CD8-positive, alpha-beta memory T cell (primary cell): ENCODE measurements at places on chromosomes 7 and 10.

- DNase-seq, result no peak
Measured at GRCh38 chr10:4649886-4650508, 176.0 kb upstream of the AKR1E2 start.

- DNase-seq, result no peak
Measured at GRCh38 chr7:67614843-67615242, 618.2 kb downstream of the TYW1 start.

GRCh38 chr7:17234030-17234397 lies 64.4 kb upstream of the AHR start:
- peak; percentile 25 for DNase-seq

DNA sequence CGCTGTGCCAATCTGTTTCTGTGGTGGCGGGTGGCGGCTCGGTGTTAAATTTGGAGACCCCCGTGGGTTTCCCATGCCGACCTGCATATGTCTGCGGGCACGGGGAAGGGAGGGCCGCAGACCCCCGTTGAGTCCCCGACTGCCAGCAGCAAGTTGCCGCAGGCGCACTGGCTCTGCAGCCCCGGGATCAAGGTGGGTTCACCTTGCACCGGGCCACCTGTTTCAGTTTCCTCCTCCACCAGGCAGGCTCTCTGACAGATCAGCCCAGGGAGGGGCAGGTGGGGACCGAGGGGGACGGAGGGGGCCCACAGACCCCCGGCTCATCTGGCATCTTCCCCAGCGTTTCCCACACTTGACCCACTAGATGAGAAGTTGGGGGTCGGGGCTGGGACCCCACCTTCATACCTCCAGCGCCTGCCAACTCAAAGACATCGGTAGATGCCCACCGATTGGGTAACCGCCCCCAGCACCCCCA lies 95.9 kb downstream of the CUX1 start:
- no peak for DNase-seq

- no peak for DNase-seq
Measured at GRCh38 chr7:74372511-74373111, 81.1 kb upstream of the GTF2IRD1 start.

DNA sequence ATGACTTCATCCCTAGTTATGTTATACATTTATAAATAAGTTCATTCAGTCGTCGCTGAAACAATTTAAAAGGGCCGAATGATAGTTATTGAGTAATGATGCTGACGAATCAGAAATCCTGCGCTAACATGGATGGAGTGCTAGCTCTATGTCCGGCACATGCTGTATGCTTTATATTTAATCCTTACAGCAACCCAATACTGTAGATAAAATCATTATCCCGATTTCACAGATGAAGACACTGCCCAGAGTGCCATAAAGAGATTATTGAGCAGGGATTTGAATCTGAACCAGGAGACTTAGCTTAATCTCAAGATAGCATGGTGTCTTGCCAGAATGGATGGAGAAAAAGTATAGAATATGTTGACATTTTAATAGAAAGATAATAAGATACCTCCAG lies 1.1 kb upstream of the ICA1 start:
- DNase-seq, result no peak

- no peak for DNase-seq
Measured at GRCh38 chr7:126608339-126608776, 644.4 kb downstream of the GRM8 start.

- no peak for DNase-seq
Measured at GRCh38 chr10:17795813-17796594, 13.1 kb upstream of the MRC1 start.

- DNase-seq, result no peak
Measured at GRCh38 chr7:27242555-27243339, at the start of gene EVX1. TSS of gene EVX1 (plus strand) at chr7:27242802. CDS start at chr7:27243031, 229 bp downstream.

DNA sequence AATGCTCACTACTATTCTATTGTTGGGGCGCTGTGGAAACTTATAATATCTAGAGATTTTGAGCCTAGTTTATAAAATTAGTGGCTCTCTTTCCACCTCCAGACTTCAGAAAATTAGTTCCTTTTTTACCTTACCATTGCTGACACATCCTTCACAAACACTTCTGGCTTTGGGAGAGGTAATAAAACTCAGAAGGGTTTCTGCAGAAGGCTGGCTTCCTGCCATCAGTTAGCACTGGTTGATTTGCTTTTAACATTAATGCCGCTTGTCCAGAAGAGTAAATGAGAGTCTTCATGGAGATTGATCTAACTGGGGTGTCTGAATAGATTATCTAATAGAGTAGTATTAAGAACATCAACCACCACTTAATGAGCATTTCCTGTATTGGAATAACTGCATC lies 20.3 kb downstream of the ACSM6 start:
- no peak for DNase-seq

- no peak for DNase-seq
Measured at GRCh38 chr7:143279186-143280098, 5.3 kb upstream of the TMEM139 start.

DNA sequence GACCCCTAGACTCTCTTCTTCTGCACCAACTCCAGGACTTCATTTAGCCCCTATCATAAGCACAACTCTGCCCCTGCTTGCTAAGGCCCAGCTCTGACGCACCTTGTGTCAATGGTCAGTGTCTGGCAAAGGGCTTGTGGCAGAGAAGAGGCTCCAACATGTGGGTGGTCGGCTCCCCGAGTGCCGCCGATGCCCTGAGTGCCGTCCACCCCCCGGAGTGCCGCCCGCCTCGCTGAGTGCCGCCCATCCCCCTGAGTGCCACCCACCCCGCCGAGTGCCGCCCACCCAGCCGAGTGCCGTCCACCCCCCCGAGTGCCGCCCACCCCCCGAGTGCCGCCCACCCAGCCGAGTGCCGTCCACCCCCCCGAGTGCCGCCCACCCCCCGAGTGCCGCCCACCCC lies 50.3 kb downstream of the ASB13 start:
- DNase-seq, result no peak

- no peak for DNase-seq
Measured at GRCh38 chr10:11760861-11761260, 18.7 kb downstream of the ECHDC3 start.

DNA sequence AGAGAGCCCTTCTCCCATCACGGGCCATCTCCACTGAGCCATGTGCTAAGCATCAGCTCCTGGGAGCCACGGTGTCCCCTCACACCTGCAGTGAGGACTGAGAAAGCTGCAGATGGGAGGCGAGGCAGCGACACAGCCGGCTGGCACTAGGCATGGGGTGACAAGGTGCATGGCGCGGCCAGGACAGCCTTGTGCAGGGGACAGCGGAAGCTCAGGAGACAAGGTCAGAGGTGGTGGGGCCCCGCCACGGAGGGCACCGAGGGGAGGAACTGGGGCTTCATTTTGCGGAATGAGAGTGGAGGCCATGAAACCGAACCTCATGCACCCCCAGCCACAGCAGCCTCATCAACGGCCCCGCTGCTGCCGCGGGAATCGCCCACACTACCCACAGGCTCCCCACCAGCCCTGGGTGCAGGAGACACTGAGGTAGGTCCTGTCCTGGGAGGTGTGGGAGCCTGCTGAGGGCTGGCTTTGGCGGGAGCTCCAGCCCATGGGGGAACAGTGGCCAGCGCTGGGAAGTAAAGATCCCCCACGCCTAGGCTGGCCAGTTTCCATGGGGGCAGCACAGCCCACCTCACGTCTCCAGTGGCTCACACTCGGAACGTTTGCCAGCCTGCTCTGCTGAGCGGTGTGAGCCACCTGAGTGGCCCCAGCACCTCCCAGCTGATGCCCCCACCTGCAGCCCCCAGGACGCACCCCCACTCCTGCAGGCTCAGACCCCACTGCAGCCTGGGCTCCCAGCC lies 71.2 kb upstream of the INSIG1 start:
- no peak for DNase-seq

- no peak for DNase-seq
Measured at GRCh38 chr7:137003086-137003485, 134.6 kb downstream of the CHRM2 start.

DNA sequence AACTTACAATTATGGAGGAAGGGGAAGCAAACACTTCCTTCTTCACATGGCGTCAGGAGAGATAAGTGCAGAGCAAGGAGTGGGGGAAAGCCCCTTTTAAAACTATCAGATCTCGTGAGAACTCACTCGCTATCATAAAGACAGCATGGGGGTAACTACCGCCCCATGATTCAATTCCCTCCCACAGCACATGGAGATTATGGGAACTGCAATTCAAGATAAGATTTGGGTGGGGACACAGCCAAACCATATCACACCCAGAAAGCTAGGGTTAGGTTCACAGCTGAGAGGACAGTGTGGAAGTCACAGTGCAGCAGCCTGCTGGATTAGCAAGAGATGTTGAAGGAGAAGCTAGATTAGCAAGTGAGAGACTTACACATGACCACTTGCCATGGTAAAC lies 81.6 kb downstream of the CRTAC1 start:
- DNase-seq, result no peak

DNA sequence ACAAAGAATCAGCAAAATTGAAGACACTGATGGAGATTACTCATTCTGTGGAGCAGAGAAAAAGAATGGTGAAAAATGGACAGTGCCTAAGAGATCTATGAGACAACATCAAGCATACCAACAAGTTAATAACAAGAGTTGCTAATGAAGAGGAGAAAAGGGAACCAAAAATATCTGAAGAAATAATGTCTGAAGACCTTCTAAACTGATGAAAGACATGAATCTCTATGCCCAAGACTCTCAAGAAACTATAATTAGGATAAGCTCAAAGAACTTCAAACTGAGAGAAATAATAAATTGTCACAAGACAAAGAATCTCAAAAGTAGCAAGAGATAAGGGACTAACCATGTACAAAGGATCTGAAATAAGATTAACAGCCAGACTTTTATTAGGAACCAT lies 93.4 kb downstream of the ZNF33B start:
- no peak for DNase-seq

DNA sequence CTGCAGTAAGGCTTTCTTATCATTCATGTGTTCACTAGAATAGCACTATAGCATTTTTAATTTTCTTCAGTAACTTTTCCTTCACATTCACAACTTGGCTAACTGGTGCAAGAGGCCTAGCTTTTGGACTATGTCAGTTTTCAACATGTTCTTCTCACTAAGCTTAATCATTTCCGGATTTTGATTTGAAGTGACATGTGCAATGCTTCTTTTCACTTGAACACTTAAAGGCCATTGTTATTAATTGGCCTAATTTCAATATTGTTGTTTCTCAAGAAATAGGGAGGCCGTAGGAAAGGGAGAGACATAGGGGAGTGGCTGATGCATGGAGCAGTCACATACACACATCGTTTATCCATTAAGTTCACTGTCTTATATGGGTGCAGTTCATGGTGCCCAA lies 151.2 kb upstream of the NFE2L3 start:
- DNase-seq, result no peak

- no peak for DNase-seq
Measured at GRCh38 chr7:108604307-108605077, 34.8 kb downstream of the DNAJB9 start.

DNA sequence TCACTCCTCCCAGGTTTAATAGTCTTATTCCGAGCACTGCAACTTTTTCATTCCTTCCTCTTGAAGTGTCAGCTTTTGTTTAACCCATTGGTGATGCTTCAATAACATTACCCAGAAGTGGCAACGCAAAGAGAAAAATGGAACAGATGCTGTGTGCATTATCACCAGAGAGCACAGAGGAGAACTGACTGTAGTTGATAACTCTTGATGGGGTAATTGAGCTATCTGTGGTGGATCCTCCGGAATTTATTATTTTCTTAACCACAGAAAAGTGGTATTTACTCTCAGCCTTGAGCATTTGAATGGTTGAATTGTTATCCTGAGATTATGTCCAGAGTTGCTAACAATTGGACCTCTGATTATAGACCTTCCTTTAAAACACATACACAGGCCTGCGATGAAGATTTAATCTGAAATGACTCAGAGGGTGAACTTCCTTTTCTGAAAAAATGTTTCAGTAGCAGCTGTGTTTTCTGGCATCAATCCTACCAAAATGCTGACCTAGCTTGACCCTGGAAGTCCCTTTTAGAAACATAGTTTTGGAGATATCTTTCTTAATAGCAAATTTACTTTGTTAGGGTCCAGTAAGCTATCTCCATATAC lies 1584.4 kb upstream of the LRRTM3 start:
- no peak for DNase-seq

- DNase-seq, result no peak
Measured at GRCh38 chr7:143280160-143280559, 4.6 kb upstream of the TMEM139 start.

- no peak for DNase-seq
Measured at GRCh38 chr10:46285966-46286620, 704 bp upstream of the ANTXRL start.

- no peak for DNase-seq
Measured at GRCh38 chr10:48701941-48702340, 17.3 kb downstream of the WDFY4 start.

DNA sequence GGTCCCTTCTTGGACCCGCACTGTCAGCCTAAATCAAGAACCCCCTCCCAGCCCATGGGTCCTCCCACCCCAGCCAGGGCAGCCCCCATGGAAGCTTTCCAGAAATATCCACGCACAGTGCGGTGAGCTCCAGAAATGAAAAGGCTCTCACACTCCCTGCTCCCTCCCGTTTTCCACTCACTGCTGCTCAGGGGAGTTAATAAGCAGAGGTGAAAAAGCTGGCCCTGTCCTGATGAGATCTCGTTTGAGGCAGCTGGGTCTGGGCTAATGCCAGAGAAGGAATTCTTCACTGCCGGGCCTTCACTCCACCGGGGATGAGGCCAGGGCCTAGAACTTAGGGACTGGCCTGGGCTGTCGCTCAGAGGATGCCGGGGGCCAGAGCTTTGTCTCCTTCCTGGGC lies 102.2 kb downstream of the ZMIZ1 start:
- no peak for DNase-seq

- no peak for DNase-seq
Measured at GRCh38 chr10:86413046-86413728, 46.6 kb upstream of the GRID1 start.

GRCh38 chr7:2104107-2104710 lies 128.5 kb downstream of the MAD1L1 start:
- DNase-seq, result peak; percentile 78

DNA sequence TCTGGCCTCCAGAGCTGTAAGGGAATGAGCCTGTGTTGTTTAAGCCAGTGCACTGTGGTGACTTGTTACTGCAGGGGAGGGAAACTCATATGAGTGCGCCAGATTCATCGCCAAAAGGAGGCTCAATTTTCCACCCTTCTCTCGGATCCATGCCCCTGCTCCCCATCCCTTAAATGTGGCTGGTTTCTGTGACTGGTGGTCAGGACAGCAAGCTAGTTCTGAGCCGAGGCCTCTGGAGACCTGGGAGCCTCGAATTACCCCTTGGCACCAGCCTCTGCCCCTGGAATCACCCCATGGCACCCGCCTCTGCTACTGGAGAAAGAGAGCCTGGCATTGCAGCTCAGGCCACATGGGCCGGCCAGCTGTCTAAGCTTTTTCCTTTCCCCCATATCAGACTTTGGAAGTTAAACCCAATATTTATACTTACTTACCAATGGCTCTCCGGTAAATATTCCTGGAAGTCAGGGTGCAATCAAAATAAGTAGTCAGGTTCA lies 39.9 kb upstream of the RBM33 start:
- DNase-seq, result no peak

- DNase-seq, result no peak
Measured at GRCh38 chr10:62992145-62992721, 140.9 kb upstream of the NRBF2 start.
